ENCODE measurements at places on chromosomes 6 and 20.
A peak's percentile ranks its signal among the peaks of the same experiment; 100 is the strongest.

DNA sequence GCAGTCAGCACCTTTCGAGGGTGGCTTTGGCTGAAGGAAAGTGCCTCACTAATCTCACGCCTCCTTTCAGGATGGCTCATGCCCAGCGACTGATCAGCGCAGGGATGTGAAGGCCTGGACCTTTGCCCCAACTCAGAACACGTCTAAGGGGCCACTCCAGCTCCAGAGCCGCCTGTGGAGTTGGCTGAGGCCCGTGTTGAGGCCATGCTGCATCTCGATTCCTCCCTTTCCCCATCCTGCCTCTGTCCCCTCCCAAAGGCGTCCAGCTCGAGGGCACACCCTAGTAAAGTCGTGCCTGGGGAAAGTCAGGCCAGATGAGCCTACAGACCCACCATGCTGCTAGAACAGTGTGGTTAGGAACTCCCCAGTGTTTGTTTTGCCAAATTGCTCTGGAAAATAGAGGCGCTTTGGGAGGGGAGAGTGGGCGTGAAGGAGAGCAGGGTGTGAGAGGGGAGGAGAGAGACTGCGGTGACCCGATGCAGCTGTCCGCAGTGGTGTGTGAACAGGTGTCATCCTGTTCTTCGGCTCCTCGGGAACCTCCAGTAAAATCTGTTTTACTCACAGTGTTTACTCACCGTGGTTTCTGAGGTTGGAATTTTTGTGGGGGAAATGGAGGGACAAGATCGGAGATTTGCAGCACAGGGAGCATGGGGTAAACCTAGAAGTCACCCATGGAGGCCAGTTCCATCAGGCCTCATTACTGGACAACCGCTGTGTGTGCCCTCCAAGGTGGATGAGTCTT, 85.0 kb upstream of the PMEPA1 start:
- no peak for DNase-seq

- no peak for DNase-seq
Measured at GRCh38 chr20:9109566-9109965, 40.7 kb downstream of the PLCB4 start.

- no peak for DNase-seq
Measured at GRCh38 chr20:52193133-52193532, 1.6 kb upstream of the ZFP64 start.

DNA sequence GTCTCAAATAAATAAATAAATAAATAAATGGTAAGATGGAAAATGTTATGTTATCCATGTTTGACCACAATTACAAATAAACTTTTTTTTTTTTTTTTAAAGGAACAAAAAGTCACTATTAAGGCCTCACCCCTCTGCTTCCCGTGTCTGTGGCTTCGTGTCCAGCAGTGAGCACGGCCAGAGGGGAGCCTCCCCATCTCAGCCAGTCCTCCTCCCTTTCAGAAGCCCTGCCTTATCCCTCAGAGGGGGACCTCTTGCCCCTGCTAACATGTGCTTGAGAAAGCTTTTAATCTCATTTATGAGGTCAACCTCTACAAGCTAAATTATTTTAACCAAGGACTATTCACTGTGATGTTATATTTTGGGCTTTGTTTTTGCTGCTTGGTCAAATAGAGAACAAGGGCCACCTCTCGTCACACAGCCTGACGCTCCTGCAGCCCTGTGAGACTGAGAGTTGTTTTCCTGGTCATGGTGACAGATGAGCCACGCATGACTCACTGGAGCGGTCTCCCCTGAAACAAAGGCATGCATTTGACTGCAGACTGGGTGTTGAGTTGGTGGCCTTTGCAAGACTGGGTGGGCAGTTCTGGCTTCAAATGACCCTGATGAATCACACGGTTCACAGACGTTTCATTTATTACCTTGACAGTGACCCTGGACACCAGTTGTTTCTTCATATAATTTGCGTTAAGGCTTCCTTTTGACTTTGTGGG, 131.8 kb downstream of the TIAM2 start:
- no peak for DNase-seq

GRCh38 chr20:19975436-19975799, 41.7 kb upstream of the NAA20 start:
- no peak for DNase-seq

DNA sequence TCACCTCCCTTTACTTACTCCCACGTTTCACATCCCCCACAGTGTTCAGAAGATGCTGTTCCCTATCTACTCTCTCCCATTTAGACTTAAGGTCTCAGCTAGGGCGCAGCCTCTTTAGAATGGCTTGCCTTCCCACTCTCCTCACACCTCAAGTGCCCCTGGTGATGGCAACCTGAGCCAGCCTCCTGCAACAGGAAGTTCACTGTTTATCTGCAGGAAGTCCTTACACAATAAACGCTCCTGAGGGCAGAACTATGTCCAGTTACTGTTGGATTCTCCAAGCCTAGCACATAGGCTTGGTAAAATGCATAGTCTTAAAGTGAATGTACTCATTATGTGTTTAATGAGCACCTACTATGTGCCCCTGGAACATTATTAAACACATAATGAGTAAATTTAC, 21.9 kb upstream of the RAB22A start:
- no peak for DNase-seq

- DNase-seq: no peak
Measured at GRCh38 chr20:36318166-36318565, 12.0 kb downstream of the DLGAP4 start.

DNA sequence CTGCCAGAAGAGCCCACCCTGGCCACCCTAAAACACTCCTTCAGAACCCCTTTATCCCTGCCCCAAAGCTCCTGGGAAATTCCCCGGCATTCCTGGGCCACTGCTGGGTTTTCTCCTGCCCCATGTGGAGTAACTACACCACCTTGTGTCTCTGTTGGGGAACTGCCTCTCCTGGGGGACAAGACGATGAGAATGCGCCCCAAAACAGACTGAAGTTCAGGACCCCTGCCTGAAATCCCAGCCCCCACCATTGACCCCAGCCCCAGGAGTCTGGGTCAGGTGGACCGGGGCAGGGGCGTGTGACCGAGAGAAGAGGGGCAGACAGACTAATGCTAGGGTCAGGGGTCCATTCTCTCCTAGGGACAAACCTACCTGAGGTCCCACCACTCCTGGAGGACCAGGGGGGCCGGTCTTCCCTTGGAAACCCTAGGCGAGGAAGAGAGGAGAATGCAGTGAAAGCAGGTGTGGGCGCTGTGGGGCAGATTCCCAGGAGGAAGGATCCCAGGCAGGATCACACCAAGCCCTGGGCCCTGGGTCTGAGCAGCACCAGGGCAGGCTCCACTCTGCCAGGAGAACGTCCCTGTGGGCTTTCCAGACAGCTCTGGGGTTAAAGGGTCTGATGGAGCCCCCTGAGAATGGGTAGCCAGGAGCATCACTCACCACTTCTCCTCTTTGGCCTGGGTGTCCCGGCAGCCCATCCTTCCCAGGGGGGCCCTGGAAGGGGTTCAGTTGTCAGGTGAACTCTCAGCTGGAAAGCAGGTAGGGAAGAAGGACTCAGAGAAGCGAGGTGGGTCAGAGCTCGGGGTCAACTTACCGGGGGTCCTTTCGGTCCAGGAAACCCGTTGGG, 19.4 kb downstream of the COL11A2 start:
- DNase-seq: no peak

GRCh38 chr6:138989098-138989983, 1.3 kb upstream of the REPS1 start:
- no peak for DNase-seq

DNA sequence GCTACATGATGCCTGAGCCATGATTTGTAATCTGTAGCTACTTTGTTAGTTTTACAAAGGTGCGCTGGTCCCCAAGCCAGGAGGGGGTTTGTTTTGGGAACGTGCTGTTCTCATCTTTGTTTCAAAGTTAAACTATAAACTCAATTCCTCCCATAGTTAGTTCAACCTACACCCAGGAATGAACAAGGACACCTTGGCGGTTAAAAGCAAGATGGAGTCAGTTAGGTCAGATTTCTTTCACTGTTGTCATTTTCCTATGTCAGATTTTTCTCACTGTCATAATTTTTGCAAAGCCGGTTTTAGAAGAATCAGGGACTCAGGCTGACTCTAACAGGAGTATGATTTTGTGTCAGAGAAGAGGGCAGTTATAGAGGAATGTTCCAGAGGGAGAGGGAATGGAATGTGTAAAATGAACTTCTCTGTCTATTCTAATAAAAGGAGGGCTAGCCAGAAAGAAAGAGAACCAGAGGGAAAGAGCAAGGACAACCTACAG, 2.3 kb upstream of the GMPR start:
- no peak for DNase-seq

- DNase-seq: peak; percentile 76
Measured at GRCh38 chr6:28923318-28924102, at the start of gene TRIM27. Gene TRIM27 (minus strand): TSS chr6:28923985. CDS start chr6:28923632, 353 bp downstream.

- DNase-seq: no peak
Measured at GRCh38 chr20:49276161-49276960, 1.5 kb downstream of the ZNFX1 start.

GRCh38 chr20:4352348-4352747, 337.0 kb upstream of the RNF24 start:
- DNase-seq: no peak

DNA sequence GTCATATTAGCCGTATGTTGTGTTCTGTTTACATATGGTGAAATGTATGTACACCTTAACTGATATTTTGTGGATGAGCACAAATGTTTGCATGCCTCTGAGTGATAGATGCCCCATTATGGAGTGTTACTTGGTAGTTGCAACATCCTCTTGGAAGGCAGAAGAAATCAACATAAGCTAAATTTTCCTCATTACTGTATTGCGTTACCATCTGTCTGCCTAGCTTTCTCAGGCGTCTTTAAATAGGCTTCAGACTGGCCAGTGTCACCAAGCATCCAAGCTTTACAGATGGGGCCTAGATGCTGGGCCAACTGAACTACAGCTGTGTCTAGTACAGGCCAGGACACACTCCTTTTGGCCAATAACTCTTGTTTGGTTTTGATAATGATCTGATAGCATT, 250.6 kb downstream of the SAMD5 start:
- no peak for DNase-seq

DNA sequence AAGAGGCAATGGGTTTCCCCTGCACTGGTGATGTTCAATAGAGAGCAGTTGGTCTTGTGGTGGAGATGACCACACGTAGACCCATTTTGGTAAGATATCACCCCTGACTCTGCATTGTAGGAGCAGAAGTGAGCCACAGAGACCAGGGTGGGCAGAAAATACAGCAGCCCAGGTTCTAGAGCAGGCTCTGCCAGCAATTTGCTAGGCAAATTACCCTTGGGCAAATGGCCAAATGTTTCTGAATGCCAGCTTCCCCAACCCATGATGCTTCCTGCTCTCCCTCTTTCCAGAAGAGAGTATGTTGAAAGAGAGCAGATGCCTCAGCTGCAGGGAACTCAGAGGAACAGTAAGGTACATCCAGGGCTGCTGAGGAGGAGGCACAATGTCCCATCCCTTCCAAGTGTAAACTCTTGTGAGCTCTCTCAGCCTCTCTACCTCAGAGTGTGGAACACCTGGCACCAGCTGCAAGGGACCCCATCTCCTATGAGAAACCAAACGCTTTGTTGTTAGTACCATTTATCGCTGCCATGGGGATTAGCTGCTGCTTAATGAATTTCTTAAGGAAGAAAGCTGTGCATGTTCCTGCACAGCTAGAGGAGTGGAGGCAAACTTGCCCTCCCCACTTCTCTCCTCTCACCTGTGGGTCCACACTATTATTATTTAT, 317.5 kb upstream of the MOCS1 start:
- no peak for DNase-seq

DNA sequence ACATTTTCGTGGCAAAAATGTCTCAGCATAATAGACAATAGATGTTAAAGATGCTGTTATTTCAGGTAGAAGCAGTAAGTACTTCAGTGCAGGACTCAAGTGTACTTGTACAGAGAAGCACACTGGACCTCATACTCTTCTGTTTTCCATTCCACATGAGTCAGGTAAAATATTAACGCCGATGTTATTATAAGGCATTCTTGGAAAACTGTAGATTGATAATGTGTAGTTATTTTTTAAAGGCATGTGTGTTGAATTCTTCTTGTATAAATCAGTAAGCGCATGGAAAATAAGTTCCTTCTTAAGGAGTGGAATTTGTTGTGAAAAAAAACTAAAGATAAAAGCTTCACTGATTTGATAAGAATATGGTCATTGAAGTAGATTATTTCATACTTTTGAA, 45.8 kb downstream of the DOP1A start:
- no peak for DNase-seq

DNA sequence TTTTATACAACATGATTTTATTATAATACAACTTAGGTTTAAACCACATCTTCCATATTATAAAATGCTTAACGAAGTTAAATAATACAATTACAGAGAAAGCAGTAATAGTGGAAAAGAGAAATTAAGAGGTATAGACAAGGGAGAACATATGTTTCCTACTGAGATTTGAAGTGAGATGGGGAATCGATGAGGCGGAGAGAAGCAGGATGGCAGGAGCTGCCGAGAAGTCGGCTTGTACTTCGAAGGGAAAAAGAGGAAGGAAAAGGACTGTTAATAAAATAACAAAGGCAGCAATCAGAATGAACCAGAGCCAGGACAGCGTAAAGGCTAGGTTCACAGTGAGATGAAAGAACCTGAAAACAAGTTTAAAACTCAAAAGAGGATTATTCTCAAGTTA, 15.4 kb downstream of the FBXL4 start:
- peak; percentile 37 for DNase-seq

- no peak for DNase-seq
Measured at GRCh38 chr6:44558832-44559251, 171.3 kb downstream of the CDC5L start.

GRCh38 chr6:169028343-169028742, 225.3 kb downstream of the THBS2 start:
- DNase-seq: no peak

- no peak for DNase-seq
Measured at GRCh38 chr6:136036601-136037000, 185.1 kb downstream of the PDE7B start.

DNA sequence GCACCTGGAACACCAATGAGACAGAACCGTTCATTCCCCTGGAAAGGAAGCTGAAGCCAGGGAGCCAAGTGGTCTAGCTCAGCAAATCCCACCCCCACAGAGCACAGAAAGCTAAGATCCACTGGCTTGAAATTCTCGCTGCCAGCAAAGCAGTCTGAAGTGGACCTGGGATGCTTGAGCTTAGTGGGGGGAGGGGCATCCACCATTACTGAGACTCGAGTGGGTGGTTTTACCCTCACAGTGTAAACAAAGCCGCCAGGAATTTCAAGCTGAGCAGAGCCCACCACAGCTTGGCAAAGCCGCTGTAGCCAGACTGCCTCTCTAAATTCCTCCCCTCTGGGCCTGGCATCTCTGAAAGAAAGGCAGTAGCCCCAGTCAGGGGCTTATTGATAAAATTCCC, 53.1 kb downstream of the KIF16B start:
- DNase-seq: no peak

GRCh38 chr6:17059850-17060249, 42.0 kb upstream of the STMND1 start:
- no peak for DNase-seq

- DNase-seq: no peak
Measured at GRCh38 chr20:13492001-13492481, 146.7 kb downstream of the TASP1 start.
